ENCODE measurements at places on chromosomes 1 and 21.

DNA sequence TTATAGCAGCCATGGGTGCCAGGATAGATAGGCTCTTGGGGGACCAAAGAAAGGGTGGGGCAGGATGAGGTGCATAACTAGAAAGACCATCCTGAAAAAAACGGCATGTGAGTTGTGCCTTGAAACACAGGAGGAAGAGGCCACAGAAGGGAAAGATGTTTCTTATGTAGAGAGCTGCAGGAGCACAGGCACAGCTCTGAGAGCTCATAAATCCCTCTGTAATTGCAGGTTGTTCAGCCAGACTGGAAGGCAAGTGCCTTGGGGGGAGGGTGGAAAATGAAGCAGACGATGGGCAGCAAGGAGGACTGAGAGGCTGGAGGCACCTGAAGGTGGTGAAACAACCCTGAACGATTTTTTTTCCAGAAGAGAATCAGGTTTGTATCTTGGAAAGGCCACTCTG, 170.7 kb downstream of the NR5A2 start:
- no peak for DNase-seq

GRCh38 chr1:87872692-87873091, 544.0 kb downstream of the LMO4 start:
- no peak for DNase-seq

DNA sequence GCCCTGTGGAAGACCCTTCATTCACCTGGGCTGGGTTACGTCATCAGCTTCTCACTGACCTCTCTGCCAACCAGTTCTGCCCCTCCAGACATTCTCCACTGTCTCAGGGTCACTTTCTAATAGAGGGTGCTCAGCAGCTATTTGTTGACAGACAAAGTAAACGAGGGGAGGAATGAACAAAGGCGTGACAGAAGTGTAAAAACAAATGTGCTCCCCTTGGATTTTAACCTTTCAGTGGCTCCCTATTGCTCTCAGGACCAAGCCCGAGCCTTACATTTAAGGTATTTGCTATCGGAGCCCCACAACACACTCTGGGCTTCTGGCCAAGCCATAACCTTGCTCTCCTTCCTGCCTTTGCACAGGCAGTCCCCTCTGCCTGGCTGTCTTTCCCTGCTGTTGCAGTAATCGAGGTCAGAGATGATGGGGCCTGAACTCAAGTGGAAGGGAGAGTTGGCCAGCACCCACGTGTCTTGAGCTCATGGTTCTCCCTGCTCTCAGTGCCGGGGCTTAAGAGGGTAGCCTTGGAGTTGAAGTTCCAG, 9.3 kb upstream of the MARCKSL1 start:
- DNase-seq, result no peak

DNA sequence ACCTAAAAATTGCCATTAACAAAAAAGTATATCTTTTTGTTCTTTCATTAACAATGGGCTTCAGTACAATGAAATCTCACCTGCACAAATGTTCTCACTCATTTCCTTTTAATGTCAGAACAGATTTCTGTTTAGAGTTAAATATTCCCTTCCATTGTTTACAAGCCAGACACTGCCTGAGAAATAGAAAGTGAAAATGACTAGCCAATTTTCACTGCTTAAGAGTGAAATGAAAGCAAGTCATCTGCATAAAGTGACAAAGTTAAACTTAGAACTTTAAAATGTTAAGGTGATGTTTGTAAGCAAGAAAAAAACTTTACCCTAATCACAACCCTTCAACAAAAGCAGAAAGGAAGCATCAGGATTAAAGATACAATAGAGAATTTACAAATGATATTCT, 27.5 kb downstream of the COA6 start:
- DNase-seq, result no peak

DNA sequence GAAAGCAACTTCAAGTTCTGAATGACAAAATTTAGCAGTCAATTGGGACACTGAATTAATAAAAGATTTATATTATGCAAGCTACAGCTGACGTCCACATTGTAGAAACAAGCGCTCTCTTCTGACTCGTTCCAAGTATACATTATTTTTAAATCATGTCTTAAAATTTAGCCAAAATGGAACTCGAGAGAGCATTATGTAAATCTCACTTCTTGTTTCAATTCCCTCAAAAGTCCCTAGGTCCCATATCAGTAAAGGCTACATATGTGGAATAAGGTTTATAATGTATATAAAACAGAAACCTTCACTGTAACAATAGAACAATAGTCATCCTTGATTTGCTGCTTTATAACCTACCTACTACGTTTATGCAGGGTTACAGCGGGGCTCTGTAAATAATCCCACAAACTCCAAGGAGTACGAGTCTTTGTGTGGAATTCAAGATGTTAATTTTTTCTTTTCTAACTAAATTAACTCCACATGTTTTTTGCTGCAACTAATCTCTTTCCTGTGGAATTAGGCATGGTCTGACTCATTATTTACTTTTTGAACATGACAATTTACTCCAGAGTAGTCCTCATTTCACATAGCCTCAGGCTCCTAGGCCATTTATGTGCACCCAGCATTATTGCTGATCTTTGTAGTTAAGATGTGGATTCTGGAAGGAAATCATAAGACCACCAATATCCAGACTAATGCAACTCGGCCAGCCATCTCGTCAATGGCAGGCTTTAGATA, 785.1 kb downstream of the LTN1 start:
- no peak for DNase-seq

- DNase-seq, result no peak
Measured at GRCh38 chr1:167881786-167882185, 32.1 kb downstream of the ADCY10 start.

DNA sequence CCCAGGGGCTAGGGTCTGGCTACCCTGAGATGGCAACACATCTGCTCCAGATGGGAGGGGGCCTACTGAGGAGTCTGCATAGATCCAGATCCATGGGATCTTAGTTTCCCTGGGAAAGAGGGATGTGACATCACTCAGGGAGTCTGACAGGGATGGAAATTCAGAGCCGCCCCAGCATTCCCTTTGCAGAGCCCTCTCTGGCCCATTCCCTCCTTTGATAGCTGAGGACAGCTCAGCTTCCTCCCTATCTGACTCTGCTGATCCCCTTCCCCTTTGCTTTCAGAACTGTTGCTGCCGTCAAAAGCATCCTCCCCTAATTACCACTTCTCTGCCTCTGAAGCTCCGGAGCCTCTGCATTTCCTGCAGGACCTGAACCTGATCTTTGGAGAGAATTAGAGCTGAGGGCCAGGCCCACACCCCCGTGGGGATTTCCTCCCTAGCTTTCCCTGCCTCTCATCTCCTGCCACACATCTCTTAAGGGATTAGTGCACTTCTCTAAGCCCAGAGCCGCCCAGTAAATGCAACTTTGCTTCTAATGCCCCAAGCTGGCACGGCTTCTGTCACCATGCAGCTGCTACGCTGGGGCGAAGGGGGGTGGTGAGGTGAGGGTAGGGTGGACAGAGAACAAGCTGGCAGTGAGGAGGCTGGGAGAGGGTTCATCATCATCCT, 9.5 kb upstream of the ASCL5 start:
- no peak for DNase-seq

DNA sequence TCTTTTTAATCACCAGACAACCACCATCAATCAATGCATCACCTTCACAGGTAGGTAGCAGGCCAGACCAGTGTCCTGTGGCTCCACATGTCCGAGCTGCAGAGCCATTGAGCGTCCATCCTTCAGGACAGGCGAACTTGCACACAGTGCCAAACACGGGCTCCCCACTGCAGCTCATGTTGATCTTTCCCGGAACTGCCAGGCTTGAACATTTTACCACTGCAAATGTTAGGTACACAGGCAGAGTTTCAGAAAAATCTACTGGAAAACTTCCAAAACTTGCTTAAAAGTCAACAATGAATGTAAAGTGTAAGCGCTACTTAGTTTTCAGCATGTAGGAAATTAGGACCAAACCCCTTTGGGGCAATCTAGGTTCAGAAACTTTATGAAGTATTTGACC, 6.6 kb downstream of the SELE start:
- no peak for DNase-seq

DNA sequence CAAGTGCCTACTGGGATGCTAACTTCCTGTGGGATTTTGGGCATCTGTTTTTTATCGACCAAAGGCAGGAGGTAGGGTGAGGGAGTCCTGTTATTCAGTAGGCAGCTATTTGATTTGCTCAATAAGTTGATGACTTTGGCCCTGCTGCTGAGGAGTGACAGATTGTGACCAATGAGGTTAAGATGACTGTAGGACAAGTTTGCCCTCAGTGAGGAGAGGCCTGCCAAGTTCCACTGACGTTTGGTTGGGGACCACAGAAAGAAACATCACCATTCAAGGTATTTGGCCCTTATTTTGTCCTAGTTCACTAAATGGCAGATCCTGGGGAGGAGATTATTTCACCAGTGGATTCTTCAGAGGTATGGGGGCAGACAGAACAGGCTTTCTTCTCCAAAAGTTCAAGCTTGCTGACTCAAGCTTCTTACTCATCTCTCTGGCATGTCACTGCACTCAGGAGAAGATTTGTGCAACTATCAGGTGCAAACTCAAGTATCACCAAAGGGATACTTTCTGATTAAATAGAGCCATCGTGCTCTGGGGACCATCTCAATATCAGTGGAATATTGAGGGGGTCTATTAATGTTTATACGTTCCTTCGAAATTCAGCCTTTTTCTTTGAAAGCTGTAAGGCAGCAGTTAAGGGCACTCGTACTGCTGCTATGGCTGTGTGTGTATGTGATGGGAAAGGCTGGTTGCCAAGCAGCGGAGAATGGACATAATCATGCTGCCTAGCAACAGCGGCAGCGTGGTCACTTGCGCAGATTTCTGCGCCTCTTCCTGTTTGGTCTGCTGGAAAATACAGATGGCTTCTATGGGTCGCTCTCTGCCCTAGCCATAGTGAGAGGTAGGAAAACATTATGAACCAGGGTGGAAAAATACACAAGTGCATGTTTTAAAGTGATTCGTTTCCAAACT, 78.7 kb downstream of the PBX1 start:
- DNase-seq, result no peak

- no peak for DNase-seq
Measured at GRCh38 chr1:30684881-30685795, 38.2 kb downstream of the MATN1 start.

DNA sequence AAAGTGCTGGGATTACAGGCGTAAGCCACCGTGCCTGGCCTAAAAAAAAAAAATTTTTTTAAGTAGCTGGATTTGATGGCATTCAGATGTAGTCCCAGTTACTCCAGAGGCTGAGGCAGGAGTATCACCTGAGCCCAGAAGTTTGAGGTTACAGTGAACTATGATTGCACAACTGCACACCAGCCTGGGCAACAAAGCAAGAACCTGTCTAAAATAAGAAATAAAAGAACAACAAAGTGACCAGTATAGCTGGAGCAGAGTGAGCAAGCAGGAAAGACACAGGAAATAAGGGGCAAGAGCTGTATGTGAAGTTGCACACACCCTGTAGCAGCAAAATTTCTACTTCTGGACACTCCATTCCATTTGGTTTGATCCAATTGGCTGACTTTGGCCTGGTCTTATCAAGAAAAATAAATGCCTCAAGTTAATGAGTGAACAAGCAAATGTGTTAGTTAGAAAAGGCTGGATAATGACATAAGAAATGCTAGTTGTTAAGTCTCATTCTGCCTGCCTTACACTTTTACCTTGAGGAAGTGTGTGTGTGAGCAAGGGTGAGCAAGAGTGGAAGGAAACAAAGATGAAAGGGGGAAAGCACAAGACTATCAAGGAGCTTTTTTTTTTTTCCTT, 7.9 kb downstream of the ATP5IF1 start:
- no peak for DNase-seq

GRCh38 chr21:39363607-39364555, 15.0 kb upstream of the HMGN1 start:
- DNase-seq, result no peak

GRCh38 chr1:114250683-114251572, 97.3 kb upstream of the SYT6 start:
- no peak for DNase-seq

DNA sequence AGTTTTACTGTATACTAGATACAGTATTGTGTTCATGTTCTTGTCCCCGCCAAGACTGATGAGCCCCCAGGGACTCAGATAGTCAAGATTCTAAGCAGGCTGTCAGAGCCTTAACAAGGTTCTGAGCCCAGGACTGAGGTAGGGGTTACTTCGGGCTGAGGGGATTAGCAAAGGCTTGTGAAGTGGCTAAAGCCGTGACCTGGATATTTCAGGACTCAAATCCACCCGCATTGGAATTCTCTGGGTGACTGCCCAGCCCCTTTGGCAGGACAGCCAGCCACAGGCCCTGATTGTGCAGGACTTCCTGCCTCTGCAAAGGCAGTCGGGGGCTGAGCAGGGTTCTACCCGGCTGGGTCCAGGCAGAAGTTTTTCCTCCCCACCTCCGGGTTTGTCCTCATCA, at the start of gene PLA2G5:
TSS of gene PLA2G5 (plus strand) at position 321 of the 400 bp plus-strand sequence. CDS start 14,637 bp downstream, outside the sequence.
- DNase-seq, result no peak

- peak; percentile 52 for DNase-seq
Measured at GRCh38 chr21:34983680-34984086, 65.4 kb downstream of the RUNX1 start.

DNA sequence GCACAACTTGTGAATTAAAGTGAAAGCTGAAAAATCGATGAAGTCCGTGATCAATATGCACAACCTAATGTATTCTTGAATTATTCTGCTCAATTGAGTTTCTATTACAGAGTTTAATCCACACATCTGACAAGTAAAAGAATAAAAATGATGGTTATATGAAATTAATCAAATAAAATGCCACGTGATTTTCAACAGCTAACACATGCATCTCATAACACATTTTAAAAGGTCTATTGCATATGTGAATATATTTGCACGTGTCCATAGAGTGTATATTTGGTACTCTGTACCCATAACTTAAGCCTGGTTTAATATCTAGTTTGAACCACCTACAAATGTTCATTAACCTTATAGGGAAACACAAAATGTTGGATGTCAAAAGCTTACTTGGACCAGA, 266.2 kb downstream of the NTNG1 start:
- DNase-seq, result no peak

GRCh38 chr21:36188937-36189336, 32.3 kb downstream of the DOP1B start:
- DNase-seq, result no peak

DNA sequence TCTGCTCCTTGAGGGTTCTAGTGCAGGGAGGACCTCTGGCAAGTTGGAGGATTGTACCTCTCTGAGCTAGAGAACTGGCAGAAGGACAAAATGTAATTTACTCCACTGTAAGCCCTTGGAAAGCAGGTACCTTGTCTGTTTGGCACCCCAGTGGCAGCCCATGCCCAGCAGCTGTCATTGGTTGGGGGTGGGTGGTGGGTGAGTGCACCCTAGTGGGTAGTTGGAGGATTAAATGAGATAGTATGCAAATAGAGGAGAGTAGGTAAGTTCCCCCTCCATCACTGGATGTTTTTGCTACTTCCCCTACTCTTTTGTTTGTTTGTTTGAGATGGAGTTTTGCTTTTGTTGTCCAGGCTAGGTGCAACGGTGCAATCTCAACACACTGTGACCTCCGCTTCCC, 69.8 kb downstream of the RYR2 start:
- no peak for DNase-seq

- no peak for DNase-seq
Measured at GRCh38 chr1:162753998-162754585, 36.4 kb upstream of the HSD17B7 start.

GRCh38 chr1:246199086-246199645, 307.9 kb downstream of the SMYD3 start:
- no peak for DNase-seq

Measured in activated T-helper 2 cell treated with anti-CD3 and anti-CD28 coated beads, Interferon-gamma antibody, Interleukin-2, Interleukin-4, amounts not matched to agents 10 μg/mL and 5 μg/mL and 100 μg/mL, durations not matched to agents 14 hours and 24 hours and 36 hours (primary cell).